ENCODE measurements at places on chromosomes 12 and 14.

GRCh38 chr12:28340261-28341045, 150.2 kb downstream of the CCDC91 start:
- no peak for DNase-seq

DNA sequence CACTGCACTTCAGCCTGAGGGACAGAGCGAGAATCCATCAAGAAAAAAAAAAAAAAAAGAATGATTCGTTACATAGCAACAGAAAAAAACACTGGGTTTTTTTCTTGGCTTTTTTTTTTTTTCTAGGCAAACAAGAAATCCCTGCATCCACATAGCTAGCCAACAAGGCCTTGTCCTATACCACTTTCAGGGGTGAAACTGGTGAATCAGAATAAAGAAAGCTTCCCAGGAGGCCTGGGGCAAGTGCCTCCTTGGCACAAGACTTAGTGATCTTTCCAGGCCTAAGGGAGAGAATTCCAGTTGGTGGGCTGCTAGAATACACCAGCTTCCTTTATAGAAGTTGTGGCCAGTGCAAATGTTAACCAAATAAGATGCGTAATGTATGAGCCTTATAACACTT, 90.0 kb downstream of the VCPKMT start:
- no peak for DNase-seq

DNA sequence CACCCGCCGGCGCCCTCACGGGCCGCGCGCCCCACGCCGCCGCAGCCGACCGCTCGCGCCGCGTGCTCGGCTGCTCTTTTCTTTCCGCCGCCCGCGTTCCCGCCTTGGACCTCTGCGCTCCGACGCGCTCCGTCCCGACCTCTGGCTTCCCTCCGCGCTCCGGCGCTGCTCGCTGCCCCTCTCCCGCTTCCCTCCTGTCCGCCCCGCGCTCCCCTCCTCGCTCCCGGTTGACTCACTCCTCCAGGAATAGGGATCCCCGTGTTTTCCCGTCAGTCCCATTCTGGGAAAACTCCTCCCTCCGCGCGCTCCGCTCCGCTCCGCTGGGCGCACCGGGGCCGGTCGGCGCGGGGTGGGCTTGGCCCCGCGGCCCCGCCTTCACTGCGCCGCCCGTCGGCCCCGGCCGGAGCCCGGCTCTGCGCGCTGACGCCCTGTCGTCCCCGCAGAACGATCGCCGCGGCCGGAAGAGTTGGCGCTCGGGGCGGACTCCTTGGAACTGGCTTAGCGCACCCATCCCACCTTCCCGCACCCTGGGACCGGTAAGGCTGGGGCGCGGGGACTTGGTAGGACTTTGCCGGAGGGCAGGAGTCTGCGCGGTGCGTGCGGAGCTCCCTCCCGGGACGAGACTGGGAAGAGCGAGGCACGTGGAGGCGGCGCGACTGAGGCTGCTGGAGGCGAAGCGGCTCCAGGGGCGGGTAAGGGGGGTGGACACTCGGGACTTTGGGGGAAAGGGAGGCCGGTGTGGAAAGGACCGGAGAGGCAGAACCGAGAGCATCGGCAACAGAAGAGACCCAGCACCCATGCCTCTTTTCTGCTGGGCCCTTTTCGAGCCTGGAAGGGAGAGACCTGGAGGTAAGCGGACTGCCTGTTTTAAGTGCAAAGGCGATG, 550 bp downstream of the TEAD4 start:
- no peak for DNase-seq

DNA sequence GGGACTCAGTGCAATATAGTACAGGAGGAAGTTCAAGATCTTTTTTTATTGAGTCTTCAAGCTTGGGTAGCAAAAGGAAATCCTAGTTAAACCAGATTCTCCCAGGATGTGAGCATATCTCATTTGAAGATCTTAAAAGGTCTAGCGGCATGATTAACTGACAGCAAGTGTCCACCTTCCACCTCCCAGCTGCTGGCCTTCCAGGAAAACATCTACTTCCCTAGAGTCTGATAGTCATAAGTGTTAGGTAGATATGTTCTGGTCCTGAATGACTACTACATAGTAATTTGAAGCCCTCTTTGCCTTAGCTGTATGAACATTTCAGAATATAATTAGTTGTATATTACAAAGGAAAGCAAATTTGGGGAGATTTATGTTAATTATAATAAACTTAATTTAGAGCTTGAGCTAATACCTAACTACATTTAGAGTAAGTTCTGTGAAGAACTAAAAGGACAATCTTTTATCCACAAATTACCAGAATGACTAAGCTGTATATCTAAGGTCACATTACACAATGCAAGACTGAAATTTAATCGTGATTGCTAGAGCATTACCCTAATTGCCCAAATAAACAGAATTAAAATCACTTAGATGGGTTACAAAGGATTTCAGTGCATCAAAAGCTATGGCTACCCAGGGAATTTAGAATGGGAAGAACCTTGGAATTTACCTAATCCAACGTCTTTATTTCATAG, 9.9 kb downstream of the LGR5 start:
- no peak for DNase-seq

DNA sequence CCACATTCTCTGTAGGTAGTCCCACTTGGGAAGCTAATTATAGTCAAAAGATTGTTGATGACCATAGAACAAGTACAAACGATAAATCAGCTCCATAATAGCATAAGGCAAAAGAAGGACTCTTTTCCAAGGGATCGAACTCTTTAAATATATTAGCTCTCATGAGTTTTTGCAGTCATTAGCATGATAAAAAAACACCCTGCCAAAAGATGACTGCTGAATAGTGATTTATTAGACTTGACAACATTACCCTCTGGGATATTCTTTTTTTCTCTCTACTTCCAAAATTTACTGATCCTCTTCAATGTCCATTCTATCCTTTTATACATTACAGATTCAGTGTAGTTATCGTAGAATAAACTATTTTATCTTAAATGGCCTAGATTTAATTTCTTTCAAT, 14.2 kb downstream of the EPYC start:
- DNase-seq, result no peak

GRCh38 chr12:32522331-32523221, 123.2 kb downstream of the FGD4 start:
- DNase-seq, result no peak

DNA sequence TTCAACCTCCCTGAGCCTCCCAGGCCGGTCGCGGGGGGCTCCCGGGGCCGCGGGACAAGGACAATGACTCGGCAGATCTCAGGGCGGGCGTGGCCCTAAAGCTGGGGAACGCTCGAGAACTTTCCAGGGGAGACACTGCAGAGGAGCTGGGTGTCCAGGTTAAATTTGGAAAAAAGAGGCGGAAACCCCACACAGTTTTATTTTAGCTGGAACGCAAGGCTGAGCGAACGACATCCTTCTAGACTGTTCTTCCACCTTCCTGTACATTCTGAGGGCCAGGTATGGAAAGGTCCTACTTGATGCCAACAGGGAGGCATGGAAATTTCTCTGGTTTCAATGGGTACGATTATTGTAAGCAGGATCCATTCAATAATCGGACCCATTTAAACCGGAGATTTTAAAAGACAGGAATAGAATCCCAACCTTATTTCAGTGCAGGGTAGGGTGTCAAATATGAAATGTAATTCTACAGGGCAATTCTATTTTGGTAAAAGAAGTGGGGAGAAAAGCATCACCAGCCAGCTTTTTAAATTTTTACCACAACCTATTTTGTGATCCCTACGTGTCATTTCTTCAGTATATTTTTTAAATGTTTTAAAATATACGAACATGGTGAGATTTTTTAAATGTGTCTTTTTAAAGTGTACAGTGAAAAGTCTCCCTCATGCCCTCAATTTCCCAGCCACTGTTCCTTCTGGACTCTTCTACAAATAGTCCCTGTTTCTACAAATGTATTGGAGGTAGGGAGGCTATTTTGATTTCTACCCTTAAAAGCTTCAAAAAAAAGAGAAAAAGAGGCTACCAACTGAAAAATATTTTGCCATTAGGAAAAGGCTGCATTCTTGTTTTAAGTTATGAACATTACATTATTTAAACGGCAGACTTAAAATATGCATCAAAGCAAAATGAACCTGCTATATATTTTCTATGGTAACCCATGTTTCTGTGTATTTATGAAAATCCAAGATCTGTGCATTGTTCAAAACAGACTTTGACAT, 1.1 kb upstream of the UBC start:
- no peak for DNase-seq

DNA sequence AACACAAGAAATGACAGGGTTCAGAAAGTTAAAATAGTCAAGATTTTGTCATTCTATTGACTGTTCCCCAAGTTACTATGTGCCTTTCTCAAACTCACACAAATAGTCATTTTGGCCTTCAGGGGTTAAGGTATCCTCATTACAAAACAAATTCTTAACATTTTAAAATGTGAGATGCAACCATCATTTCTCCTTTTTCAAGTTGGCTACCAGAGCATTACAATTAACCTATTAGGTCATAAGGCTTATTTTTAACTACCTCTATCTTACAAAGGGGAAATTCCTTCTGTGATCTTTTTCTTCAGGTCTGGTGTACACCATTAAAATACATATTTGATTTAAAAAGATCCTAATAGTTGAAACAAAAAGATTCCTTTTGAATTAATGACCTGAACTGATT, 61.2 kb downstream of the SLC38A1 start:
- no peak for DNase-seq

- DNase-seq, result no peak
These were observed 20.5 kb downstream of the DERA start for GRCh38 chr12:15931590-15932053.

DNA sequence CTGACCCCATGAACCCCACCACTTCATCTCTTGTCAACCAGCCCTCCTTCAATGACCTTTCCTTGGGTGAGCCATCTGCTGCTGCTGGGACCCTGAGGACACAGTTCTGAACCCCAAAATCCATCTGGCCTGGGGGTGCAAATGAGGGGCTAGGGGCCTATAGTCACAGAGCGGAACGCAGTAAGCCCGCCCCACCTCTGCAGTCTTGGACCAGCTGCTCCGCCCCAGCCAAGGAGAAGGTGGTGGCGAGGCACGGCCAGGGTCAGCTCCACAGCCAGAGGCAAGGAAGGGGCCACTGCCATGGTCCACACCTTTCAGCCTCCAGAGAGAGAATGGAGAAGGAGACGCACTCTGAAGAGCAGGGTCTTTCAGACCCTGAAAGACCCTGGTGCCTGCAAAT, 5.1 kb downstream of the TMEM179 start:
- DNase-seq, result no peak

DNA sequence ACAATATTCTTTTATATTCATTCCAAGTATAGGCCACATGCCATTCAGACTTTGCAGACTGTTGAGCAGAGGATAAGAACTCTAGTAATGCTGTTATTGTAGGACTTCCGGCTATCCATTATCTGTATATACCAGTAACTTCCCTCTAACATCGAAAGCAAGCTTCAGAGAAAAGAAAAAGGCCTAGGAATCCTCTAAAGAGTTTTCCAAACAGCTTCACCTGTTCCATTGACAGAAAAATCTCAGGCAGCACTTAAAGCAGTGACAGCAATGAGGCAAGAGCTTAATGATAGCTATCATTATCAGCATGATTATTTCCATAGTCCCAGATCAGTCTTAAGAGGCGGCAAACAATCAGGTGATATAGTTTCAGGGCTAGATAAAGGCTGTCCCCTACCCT, 1.8 kb downstream of the CPNE8 start:
- DNase-seq, result no peak

DNA sequence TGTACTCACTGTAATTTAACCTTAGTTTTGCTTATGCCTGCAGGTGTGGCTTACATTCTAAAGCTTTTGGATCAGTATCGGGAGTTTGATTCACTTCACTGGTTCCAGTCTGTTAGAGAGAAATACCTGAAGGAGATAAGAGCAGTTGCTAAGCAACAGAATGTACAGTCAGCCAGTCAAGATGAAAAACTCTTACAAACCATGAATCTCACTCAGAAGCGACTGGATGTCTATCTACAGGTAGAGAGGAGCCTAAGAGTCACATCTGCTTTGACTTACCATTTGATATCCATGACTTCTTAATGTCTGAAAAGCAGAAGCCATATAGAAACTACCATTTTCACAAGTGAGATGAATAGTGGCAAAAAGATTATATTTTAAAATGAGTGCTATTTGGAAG, 56.5 kb downstream of the WASHC4 start:
- no peak for DNase-seq

- DNase-seq, result no peak
These were observed 71.3 kb downstream of the CRACR2A start for GRCh38 chr12:3681595-3682061.

- no peak for DNase-seq
These were observed 86.2 kb upstream of the RESF1 start for GRCh38 chr12:31872831-31873604.

DNA sequence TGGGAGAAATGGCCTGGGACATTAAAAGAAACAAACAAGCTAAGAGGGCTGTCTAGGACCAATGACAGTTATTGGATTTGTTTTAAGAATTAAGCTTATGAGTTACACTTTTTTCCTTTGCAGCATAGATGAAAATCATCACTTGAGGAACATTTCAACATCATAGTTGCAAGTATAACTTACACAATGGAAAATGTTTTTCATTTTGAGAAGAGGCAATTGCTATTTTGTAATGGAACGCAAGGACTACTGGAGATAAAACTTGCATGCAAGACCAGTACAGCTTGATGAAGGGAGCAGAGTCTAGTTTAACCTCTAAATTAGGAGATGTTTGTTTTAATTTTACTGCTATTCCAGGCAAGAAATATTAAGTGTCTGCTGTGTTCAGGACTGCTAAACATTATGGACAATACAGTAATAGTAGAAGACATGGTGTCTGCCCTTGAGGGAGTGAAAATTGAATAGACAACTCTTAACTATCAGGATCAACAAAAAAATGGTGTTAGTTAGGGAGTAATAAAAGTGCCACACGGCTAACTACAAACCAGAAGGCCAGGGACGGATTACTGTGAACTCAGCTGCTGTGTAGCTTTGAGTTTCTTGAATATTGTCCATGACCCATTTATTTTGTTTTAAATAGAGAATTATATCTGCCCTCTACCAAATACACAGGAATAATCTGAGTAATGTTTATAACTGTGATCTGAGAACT, 374.5 kb downstream of the RAD51B start:
- no peak for DNase-seq

- peak; percentile 17 for DNase-seq
These were observed 30.5 kb downstream of the ANO2 start for GRCh38 chr12:5914387-5915149.

GRCh38 chr12:80598004-80598606, 109.3 kb upstream of the MYF6 start:
- DNase-seq, result no peak

DNA sequence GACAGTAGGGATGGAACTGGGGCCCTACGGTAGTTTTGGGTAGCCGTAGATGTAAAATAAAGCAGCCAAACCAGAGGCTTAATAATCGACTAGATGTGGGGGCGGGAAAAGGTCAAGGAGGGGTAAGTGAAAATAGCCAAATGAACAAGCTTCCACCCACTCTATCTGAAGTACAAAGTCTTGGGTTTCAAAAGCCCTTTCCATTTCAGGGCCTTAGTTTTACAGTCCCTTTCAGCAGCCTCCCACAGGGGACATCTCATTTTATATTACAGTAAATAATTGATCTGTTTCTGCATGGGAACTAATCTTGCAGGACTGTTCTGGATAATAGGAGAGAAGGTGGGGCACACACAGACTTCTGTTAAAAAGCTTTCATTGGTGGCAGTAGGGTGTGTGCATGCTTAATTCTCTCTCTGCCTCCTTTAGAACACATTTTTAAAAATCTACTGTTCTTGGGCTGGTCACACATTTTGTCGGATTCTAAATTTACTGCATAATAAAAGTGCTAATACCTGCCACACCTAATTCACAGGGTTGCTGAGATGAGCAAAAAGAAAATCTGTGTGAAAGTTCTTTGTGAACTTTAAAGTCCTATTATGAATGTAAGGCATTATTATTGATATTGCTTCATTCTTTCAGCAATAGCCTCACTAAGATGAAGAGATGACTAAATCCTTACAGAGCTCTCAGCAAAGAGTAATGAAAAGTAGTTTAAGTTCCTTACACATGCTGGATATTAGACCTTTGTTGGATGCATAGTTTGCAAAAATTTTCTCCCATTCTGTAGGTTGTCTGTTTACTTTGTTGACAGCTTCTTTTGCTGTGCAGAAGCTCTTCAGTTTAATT, 104.6 kb downstream of the ITPR2 start:
- DNase-seq, result no peak
